ENCODE measurements at places on chromosomes 12 and 14. TPM values are rescaled to one million over a fixed set of nuclear protein-coding genes. Genes with fewer than 3 reads are reported as not detected.
A peak's percentile ranks its signal among the peaks of the same experiment; 100 is the strongest.

Gene CEP83
- total RNA-seq: 13.9 TPM

Gene SMIM41
- total RNA-seq: not detected

Gene MYBPC1
- not detected for total RNA-seq

Gene SLC2A14
- total RNA-seq: 2.5 TPM

Gene ABCC9
- 0.09 TPM for total RNA-seq

Gene CMTM5
- total RNA-seq: not detected

Gene OS9
- total RNA-seq: 135 TPM

Gene LGR5
- not detected for total RNA-seq

Gene LMO3
- total RNA-seq: 0.13 TPM

Gene PLBD1
- 0.19 TPM for total RNA-seq

Gene TSHR
- total RNA-seq: 0.86 TPM

Gene APOF
- not detected for total RNA-seq

Gene ANO2
- not detected for total RNA-seq

Gene KRT7
- total RNA-seq: not detected

Gene ATG2B
- total RNA-seq: 31.5 TPM

Gene PRR4
- total RNA-seq: 3.5 TPM

GRCh38 chr14:64266239-64266638 is 27.9 kb downstream of the ESR2 start:
- no peak for DNase-seq
- no peaks in the 10 kb centered on the region for H3K27me3 ChIP-seq
- H3K27ac ChIP-seq: no peak overlapping the region
- no peaks in the 10 kb centered on the region for H3K36me3 ChIP-seq
- H3K4me3 ChIP-seq: no peak overlapping the region
- no peaks in the 10 kb centered on the region for H3K4me1 ChIP-seq

DNA sequence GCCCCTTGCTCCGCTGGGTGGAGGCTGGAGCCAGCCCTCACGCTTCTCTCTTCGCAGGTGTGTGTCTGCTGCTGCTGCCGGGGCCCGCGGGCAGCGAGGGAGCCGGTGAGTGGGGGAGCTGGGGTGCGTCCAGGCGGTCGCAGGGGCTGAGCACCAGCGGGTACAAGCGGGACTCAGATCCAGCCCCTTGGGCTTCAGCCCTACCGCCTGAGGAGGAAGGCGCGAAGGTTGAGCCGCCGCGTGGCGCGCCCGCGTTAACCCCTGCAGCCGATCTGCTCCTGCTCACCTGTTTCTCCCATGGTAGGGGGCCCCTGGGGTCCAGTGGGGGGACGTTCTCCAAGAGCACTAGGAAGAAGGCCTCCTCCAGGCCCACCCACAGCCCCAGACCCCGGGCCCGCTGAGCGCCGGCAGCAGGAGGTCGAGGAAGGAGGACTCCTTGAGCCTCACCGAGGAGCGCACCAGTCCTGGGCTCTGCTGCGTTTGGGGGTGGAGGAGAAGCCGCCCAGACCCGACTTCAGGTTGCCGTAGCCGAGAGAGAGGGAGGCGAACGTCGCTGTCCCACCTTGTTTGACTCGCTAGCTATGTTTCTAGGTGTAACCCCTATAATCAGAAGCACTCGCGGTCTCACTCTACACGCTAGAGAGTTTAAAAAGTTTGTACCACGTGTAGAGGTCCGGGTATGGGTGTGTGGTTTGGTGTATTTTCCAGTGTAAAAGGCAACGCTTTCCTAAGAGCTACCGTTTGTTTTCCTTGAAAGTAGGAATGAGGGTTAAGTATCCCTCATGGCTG is 834 bp downstream of the COCH start:
- no peak for DNase-seq
- peaks cover 38% of the 10 kb centered on the region for H3K27me3 ChIP-seq
- H3K4me3 ChIP-seq: peak overlapping the region; percentile 69

- H3K36me3 ChIP-seq: no peaks in the 10 kb centered on the region
- no peak for DNase-seq
- H3K27ac ChIP-seq: no peak overlapping the region
- H3K4me1 ChIP-seq: no peaks in the 10 kb centered on the region
These were observed 19.3 kb downstream of the CCDC62 start for GRCh38 chr12:122793685-122794106.

DNA sequence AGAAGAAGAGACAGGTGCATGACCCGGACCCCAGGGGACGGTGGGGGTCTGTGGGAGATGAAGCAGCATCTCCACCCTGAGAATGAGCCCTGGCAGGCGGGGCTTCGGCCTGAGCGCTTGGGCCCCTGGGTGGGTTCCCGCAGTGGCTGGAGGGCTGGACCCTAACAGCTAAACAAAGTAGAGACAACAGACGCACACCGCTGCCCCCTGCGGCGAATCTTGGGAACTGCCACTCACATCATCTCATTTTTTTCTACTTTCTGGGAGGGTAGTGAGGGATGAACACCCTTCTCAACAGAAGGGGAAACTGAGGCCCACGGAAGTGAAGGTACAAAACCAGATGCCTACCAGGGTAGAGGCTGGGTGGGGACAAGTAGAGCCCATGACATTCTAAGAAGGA is 104.7 kb downstream of the RFLNA start:
- H3K27ac ChIP-seq: no peak overlapping the region
- H3K4me1 ChIP-seq: no peaks in the 10 kb centered on the region
- H3K36me3 ChIP-seq: peaks cover 65% of the 10 kb centered on the region
- no peaks in the 10 kb centered on the region for H3K27me3 ChIP-seq
- H3K4me3 ChIP-seq: no peak overlapping the region
- peak; percentile 27 for DNase-seq

DNA sequence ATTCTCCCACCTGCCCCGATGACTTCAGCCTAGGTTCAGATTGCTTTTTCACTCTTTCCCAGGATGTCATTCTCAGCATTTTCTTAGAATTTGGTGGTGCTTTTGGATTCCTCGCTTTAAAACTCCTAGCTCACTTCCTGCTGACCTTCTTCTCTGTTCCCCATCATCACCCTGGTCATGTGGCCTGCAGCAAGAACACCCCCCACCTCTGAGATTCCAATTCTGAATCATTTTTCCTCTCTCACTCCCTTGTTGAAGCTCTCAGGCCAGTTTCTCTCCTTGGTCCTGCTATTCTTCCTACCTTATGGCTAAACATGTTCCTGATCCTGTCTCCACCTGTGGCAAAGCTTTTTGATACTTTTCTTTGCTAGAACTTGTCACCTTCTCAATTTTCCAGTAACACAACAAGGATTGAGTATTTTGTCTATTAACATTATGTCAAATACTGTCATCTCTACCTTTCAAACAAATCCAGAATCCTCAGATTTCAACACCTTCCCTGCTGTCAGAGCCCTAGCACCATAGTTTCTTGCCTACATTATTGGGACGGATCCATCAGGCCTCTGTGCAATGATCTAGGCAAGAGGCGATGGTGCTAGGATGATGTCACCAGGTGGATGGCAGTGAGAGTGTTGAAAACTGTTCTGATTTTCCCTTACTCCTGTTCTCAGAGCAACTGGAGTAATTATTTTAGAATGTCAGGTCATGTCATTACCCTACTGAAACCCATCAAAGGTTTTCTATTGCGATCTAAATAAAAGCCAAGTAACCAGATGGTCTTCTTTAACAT is 233.7 kb downstream of the MON2 start:
- no peak overlapping the region for H3K27ac ChIP-seq
- DNase-seq: no peak

DNA sequence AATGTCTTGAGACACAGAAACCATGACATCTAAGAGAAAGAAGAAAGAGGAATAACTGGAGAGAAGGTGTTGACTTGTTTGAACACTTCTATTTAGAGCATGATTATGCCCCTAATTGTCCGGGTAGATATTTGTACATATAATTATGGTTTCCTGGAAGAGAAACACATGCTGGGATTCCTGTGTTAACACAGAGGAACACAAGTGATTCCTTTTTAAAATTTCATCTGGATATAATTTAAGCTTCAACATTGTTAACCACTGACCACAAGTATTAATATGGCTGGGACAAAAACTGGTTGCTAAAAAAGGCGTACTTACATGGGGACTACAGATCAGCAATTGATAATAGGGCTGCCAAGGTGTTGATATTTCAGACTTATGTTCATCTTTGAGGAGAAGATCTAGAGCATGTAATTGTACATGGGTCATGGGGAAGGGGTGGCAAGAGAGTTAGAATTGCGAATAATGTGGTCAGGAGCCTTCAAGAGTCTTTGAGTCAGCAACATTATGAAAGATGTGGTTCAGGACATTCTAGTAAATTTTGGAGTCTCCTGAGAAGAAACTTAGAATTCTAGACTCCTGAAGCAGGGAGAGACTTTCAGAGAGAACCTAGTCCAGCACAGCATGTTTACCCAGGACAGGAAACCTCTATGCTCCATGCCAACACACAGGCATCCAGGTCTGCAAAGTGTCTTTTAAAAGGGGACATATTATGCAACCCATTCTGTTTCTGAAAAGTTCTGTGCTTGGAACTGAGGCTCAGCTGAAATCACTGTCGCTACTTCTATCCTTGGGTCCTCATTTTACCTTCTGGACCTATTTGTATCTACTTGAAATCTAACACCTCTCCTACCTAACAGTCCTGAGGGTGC is 56.5 kb downstream of the SLC38A1 start:
- H3K4me3 ChIP-seq: no peak overlapping the region
- no peak for DNase-seq
- H3K4me1 ChIP-seq: peaks cover 91% of the 10 kb centered on the region
- H3K27me3 ChIP-seq: no peaks in the 10 kb centered on the region
- H3K36me3 ChIP-seq: no peaks in the 10 kb centered on the region

DNA sequence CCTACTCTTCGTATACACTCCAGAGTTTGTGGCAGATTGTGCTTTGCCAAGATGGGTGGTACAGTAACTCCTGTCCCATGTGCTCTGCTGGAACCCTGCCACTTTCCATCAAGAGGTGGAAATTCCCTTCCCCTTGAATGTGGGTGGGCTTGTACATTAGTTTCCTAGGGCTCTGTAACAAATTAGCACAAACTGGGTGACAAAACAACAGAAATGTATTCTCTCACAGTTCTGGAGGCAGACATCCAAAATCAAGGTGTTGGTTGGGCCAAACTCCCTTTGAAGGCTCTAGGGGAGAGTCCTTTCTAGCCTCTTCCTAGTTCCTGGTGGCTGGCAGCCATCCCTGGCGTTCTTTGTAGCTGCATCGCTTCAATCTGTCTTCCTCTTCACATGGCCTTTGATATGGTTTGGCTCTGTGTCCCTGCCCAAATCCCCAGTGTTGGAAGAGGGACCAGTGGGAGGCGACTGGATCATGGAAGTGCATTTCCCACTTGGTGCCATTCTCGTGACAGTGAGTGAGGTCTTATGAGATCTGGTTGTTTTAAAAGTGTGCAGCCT is 117.5 kb downstream of the VRK1 start:
- peaks cover 12% of the 10 kb centered on the region for H3K4me1 ChIP-seq
- no peaks in the 10 kb centered on the region for H3K36me3 ChIP-seq
- DNase-seq: no peak

- no peak overlapping the region for H3K4me3 ChIP-seq
- H3K27ac ChIP-seq: no peak overlapping the region
- H3K36me3 ChIP-seq: no peaks in the 10 kb centered on the region
- no peaks in the 10 kb centered on the region for H3K4me1 ChIP-seq
- H3K27me3 ChIP-seq: peaks cover 2% of the 10 kb centered on the region
These were observed 128.8 kb downstream of the CCDC60 start for GRCh38 chr12:119463211-119463926.

GRCh38 chr12:111270774-111271173 is 98.1 kb downstream of the PHETA1 start:
- H3K27me3 ChIP-seq: peaks cover 15% of the 10 kb centered on the region
- DNase-seq: no peak
- no peaks in the 10 kb centered on the region for H3K4me1 ChIP-seq
- no peaks in the 10 kb centered on the region for H3K36me3 ChIP-seq

- no peak overlapping the region for H3K27ac ChIP-seq
- H3K36me3 ChIP-seq: no peaks in the 10 kb centered on the region
- no peak overlapping the region for H3K4me3 ChIP-seq
- no peaks in the 10 kb centered on the region for H3K4me1 ChIP-seq
- DNase-seq: no peak
These were observed 163.4 kb downstream of the GARIN6 start for GRCh38 chr12:99810718-99811593.

DNA sequence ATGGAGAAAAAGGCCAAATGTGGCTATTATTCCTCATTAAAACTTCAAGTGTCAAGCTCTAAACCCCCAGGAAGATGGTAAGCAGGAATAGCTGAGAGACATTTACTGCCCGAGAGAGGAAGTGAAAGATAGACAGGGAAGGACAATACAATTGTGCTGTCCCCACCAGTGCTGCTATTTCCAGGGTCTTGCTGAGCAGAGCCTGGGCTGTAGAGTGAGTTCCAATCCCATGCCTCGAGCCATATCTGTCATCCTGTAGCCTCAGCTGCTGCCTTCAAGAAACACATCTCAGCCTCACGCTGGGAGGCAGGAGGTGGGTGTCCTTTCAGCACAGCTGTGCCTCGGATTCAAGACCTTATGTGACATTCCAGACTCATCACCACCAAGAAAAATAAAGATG is 114.0 kb downstream of the RPAP3 start:
- no peaks in the 10 kb centered on the region for H3K36me3 ChIP-seq
- no peak for DNase-seq
- H3K27ac ChIP-seq: no peak overlapping the region
- no peak overlapping the region for H3K4me3 ChIP-seq
- H3K4me1 ChIP-seq: no peaks in the 10 kb centered on the region

DNA sequence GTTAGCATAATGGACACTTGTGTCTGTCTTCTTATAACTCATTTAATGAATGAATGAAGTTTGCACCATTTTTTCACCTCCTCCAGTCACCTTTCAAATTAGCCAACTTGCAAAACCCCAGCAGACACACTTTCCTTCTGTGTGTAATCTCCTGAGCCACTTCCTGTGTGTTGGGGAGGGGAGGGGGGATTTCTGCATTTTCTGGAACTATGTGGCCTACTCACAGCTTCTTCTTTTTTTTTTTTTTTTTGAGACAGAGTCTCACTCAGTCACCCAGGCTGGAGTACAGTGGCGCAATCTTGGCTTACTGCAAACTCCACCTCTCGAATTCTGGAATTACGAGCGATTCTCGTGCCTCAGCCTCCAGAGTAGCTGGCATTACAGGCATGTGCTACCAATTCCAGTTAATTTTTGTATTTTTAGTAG is 4.1 kb upstream of the SERPINA1 start:
- no peak overlapping the region for H3K27ac ChIP-seq
- H3K36me3 ChIP-seq: no peaks in the 10 kb centered on the region
- H3K27me3 ChIP-seq: no peaks in the 10 kb centered on the region
- no peak for DNase-seq

DNA sequence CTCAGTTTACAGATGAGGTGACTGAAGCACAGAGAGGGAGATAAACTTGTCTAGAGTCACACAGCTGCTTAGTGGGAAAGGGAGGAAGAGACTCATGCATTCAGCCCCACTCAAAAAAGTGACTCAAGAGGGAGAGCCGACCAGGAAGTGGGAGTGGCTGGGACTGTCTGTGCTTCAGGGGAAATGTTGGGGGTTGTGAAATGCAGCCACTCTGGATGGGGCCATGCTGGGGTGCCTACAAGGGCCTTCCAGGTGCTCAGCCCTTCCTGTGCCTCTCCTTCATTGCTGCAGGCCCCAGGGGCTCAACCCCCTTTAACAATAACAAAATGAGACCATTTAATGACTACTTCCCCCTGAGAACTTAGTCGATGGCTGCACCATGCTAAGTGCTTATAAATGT is 41.8 kb downstream of the CACNA1C start:
- DNase-seq: no peak
- peaks cover 3% of the 10 kb centered on the region for H3K4me1 ChIP-seq
- no peak overlapping the region for H3K27ac ChIP-seq
- peaks cover 25% of the 10 kb centered on the region for H3K27me3 ChIP-seq
- no peak overlapping the region for H3K4me3 ChIP-seq

- DNase-seq: peak; percentile 37
- H3K27ac ChIP-seq: no peak overlapping the region
- peaks cover 49% of the 10 kb centered on the region for H3K36me3 ChIP-seq
- H3K27me3 ChIP-seq: no peaks in the 10 kb centered on the region
- peaks cover 16% of the 10 kb centered on the region for H3K4me1 ChIP-seq
- no peak overlapping the region for H3K4me3 ChIP-seq
These were observed 25.6 kb downstream of the CRACR2A start for GRCh38 chr12:3727354-3727753.

Measured in T-cell (primary cell).